ENCODE measurements at places on chromosomes 4 and X.

GRCh38 chrX:10617186-10617998, 3.0 kb downstream of the MID1 start:
- no peak for DNase-seq

DNA sequence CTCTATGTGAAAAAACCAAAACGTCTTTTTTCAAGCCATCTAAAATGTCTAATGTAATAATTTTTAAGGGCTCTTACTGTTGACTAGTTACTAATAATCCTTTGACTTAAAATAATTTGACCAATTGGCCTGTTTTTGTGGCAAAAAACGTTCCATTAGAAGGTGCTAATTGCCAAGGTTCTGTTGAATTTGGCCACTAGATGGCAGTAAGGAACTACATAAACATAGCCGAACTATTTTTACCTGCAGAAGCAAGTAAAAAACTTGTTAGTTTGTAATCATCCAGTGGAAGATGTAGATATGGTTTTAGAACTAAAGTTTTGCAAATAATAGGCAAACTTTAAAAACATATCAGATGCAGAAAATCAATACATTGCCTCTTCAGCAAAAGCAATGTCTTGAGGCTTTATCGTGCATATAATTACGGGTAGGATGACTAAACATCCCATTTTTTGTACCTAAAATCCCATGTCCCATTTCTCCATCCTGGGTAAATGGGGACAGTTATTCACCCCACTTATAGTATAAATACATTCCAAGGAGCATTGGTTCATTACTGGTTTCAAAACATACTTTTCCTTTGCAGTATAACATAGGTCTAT, 57.6 kb downstream of the PROM1 start:
- DNase-seq, result peak; percentile 54

DNA sequence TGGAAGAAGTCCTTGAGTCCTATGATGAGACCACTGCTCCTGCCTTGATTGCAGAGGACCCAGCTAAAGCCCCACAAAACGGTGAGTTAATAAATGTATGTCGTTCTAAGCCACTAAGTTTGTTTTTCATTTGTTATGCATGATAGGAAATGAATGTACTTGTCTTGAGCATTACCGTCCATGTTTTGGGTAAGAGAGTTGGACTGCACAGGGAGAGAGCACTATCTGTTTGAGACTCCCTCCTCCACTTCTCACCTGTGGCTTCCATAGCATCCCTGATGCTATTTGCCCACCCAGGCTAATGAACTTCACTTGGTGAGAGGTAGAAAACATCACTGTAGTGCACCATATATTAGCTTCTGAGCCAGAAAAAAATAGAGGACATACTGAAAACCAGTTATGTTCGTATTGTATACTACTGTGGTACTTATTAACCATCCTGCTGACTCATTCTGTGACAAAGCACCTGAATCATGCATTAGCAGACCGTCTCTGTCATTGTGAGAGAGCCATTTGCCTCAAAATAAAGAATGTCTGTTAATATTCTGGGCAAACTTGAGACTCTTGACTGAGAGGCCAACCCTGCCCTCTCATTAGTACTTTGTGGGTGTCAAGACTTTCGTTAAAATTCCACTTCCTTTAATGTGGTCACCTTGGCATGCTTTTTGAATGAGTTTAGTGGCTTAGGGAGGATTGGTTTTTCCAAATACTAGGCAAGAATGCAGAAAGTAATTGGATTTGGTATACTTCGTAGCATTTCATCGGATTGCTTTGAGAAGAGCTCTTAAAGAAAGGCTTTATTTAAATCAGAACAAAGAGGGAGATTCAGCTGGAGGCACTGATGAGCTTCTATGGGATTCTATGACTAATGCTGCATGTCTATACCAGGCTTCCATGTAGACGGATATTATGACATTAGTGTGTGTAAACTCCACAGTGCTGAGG, 99.3 kb upstream of the GRPR start:
- DNase-seq, result peak; percentile 54

- no peak for DNase-seq
Observed at GRCh38 chrX:134602410-134602809, 55.9 kb downstream of the PLAC1 start.

- peak; percentile 38 for DNase-seq
Observed at GRCh38 chr4:129641179-129641578, 545.2 kb downstream of the C4orf33 start.

- peak; percentile 70 for DNase-seq
Observed at GRCh38 chr4:153204247-153204671, at the start of gene TRIM2. Gene TRIM2, plus strand, starts transcription at chr4:153204443. Its CDS starts 88 bp downstream, at chr4:153204531.

DNA sequence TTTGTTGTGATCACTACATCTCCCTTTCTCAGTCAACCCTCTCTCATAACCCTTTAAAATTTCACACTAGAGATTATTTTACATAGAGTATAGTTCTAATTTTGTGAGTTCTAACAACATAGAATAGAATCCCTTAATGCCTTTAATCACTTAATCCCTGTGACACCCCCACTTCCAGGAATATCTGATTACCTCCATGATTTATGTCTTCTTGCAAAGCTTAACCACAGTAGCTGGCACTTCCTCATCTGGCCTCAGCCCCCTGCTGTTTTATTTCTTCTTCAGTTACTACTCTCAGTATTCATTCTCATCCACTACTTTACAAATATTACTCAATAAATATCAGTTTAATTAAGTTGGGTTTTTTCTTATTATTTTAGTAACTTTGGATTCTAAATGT, 340.9 kb downstream of the CENPC start:
- no peak for DNase-seq

GRCh38 chr4:2721586-2721985, 34.5 kb downstream of the TNIP2 start:
- no peak for DNase-seq

DNA sequence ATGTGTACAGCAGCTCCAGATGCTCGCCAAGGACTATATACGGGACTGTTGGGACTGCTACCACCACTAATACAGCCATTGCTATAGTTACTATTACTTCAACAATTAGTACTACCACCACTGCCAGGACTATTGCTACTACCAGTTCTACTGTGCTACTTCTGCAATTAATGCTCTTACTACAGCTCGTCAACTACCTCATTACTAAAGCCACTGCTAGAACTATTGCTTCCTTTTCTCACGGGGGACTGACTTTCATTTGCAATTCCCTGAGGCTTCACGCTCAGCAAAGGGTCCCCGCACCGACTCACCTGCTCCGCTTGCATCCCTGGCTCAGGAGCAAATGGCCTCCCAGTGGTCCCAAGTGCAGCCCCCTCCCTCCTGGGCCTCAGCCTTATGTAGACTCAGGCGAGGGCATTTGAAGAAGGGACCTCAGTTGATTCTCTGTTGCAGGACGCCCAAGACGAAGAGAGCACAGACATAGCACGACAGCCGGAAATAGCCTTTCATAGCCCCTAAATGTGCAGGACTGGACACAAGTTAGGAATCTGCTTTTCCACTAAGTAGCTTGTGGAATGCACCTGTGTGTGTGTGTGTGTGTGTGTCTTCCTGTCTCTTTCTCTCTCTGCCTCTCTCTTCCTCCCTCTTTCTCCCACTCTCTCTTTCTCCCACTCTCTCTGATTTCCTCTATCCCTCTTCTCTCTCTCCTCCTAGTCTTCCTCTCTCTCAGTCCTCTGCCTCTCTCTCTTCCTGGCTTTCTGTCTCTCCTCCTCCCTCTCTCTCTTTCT, 294.8 kb downstream of the ASMT start:
- no peak for DNase-seq

GRCh38 chr4:74904509-74905065, 28.3 kb upstream of the PARM1 start:
- DNase-seq, result no peak

DNA sequence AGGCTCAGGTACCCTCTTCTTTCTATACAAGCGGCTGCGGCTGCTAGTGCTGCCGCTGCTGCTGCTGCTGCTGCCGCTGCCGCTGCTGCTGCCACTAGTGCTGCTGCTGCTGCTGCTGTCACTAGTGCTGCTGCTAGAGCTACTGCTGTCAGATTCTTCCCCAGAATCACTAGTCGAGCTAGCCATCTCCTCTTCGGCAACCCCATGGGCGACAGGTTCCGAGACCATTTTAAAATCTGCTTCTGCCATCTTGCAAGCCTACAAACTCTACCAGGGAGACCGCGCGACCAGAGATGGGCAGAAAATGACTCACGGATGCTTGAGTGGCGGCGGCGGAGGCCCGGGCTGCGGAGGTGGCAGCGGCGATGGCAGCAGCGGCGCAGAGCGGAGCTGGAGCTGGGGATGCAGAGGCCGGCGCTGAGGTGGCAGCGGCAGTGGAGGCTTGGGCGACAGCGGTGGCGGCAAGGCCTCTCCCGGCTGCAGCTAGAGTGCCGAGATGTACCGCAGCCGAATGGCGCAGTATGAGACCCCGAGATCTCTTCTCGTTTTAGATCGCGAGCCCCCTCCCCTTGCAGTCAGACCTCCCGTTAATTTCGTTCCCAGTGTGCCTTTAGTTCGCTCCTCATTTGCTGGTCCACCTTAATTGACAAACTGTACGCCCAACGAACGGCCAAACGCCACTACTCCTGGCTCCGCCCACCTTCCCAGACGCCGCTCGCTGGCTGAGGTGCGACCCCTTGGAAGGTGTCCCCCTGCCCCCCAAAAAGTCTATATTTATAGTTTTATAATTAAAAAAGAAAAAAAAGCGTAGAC, at the start of gene NAP1L3:
NAP1L3 (minus strand) TSS at position 523 of the 813 bp plus-strand sequence; CDS start at position 249, 274 bp downstream.
- DNase-seq, result peak; percentile 87

DNA sequence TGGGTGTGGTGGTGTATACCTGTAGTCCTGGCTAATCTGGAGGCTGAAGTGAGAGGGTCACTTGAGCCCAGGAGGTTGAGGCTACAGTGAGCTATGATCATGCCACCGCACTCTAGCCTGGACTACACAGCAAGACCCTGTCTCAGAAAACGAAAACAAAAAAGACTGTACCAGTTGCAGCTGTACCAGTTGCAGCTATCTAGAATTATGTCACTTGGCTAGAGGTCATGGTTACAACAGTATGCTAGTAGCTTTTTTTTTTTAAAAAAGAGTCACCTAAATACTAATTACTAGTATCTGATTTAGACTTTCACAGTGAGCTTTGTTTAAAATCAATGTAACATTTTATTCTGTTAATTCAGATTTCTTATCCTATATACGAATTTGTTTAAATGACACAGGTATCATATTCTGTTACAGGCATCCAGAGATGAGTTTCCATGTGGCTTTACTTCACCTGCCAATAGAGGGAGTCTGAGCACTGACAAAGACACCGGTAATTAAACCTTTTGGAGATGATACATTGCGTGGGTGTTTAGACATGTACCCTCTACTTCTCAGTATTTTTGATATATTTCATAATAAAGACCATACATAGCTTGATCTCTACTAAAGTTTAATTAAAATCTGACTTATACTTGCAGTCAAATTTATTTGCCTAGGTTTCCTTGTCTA, 100.2 kb upstream of the IL13RA1 start:
- DNase-seq, result no peak

GRCh38 chr4:184417802-184418511, 56.4 kb downstream of the IRF2 start:
- DNase-seq, result peak; percentile 73

- DNase-seq, result no peak
Observed at GRCh38 chr4:13325744-13326143, 158.4 kb downstream of the RAB28 start.
